ENCODE measurements at places on chromosomes 12 and 14. TPM values are rescaled to one million over a fixed set of nuclear protein-coding genes. Genes with fewer than 3 reads are reported as not detected.

Gene CYP27B1
- 1.1 TPM for polyA plus RNA-seq

Gene RNASE1
- polyA plus RNA-seq, result 259 TPM

- peak; percentile 82 for DNase-seq
Measured at GRCh38 chr14:44653641-44654040, 146.6 kb upstream of the FSCB start.

- DNase-seq, result peak; percentile 54
Measured at GRCh38 chr12:2051700-2052621, 826 bp upstream of the CACNA1C start.

Gene LGR5
- polyA plus RNA-seq, result 11.6 TPM

Gene COL2A1
- 54.2 TPM for polyA plus RNA-seq
